GM12878 (cell line): ENCODE measurements at places on chromosomes 11 and 22. TPM values are rescaled to one million over a fixed set of nuclear protein-coding genes. Genes with fewer than 3 reads are reported as not detected.

DNA sequence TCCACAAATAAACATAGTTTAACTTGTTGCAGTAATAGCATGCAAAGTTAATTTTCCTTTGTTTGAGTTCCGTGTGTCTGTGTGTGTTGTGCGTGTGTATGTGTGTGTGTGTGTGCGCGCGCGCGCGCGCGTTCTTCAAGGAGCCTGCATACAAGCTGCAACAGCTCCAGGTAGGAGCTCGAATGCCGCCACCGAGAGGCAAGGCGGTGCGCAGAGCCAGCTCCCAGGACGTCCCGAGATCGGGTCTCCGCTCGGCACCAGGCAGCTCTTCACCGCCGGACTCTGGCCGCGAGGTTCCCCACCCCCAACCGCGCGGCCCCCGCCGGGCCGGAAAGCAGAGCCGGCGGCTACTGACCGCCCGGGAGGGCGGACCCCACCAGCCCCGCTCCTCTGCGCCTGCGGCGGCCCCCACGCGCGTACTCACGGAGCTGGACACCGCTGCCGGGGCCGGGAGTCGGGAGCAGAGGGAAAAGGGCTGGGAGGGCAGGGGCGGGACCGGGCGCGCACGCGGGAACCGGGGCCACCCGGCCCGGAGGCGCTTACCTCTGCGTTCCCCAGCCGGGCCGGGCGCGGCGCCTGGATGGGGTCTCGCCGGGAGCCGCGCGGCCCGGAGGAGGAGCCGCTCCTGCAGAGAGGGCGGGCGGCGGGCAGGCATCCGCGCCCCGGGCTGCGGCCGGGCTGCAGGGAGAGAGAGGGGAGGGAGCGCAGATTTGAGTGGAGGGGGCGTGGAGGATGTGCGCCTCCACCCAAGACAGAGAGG lies 40.4 kb upstream of the AKIP1 start:
- no peak for DNase-seq

GRCh38 chr11:91869686-91870085 lies 354.9 kb upstream of the FAT3 start:
- DNase-seq, result no peak

DNA sequence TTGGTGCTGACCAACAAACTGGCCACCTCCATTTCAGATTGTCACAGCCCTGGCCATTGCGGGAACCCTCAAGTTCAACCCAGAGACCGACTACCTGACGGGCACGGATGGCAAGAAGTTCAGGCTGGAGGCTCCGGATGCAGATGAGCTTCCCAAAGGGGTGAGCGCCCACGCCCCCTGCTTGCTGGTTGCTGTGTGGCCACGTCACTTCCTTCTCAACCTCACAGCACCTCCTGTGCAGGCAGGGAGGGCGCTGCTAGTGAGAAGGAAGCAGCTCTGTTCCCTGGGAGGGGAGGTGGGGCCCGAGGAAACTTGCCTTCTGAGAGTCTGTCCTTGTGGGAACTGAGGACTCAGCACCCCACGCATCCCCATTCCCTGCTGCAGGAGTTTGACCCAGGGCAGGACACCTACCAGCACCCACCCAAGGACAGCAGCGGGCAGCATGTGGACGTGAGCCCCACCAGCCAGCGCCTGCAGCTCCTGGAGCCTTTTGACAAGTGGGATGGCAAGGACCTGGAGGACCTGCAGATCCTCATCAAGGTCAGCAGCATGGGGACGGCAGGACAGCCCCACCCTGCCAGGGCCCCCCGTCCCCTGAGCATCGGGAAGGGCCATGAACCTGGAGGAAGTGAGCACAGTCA lies 19.3 kb downstream of the POLR3H start:
- no peak for DNase-seq

DNA sequence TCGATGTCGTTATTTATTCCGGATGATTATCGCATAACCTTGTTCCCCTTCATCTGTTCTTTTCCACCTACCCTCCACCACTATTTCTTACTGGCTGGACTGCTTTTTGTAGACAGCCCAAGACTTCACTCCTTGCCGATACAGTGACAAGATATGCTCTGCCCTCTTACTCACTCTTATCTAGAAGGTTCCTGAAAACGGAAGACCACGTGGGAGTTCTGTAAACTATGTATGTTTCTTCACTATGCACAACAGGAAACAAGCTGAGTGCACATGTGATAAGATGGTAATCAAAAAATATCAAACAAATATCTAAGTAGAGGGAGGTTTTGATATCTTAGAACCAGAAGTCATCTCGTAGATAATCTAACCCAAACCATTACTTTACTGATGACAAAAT lies 122.9 kb upstream of the ARHGAP20 start:
- DNase-seq, result no peak

- no peak for DNase-seq
Observed at GRCh38 chr11:36060926-36061325, 117.1 kb downstream of the LDLRAD3 start.

GRCh38 chr11:28763876-28764275 lies 655.7 kb downstream of the METTL15 start:
- DNase-seq, result no peak

GRCh38 chr11:106765469-106766258 lies 252.6 kb downstream of the GUCY1A2 start:
- no peak for DNase-seq

GRCh38 chr22:28019360-28019759 lies 100.3 kb upstream of the PITPNB start:
- DNase-seq, result no peak

The YDJC gene
- 55.7 and 58.4 TPM in 2 replicates for total RNA-seq

The IL17RA gene
- total RNA-seq, result 9.4 and 10.2 TPM in 2 replicates

The SLC3A2 gene
- 113 and 114 TPM in 2 replicates for total RNA-seq
